ENCODE measurements at places on chromosomes 2 and 18. TPM values are rescaled to one million over a fixed set of nuclear protein-coding genes. Genes with fewer than 3 reads are reported as not detected.
A peak's percentile ranks its signal among the peaks of the same experiment; 100 is the strongest.

Gene STEAP3
- 0.68 TPM for total RNA-seq

DNA sequence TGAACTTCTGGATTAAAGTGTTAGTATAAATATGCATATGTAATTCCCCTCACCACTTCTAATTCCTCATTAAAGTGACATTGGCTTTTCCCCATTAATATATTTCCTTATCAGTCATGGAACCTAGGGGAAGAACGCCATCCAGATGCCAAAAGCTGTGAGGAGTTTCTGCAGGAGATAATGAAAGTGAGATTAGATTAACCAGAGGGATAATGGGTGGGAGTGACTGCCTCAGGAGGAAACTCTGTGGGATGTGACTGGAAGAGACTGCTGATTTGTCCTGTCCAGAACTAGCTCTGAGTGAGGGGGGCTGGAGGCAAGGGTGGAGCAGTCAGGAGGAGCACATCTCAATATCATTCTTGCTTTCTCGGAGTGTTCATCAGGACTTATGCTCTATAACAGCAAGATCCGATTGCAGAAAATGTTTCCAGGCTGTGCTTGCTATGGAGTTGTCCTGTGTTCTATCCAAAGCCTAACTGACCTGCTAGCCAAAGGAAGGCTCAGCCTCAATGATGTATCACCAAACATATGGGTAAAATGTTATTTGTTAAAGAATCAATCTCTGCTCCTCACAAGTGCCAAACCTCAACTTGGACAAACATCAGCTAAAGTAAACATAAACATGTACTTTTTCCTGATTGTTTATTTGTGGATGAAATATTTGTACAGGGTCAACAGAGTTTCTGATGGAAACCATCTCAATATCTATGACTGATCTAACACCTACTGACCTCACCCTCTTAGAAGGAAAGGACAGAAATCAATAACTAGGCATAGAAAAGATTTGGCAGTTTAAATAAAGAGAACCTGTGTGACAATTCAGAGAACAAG, 118.5 kb downstream of the ASXL3 start:
- H3K4me1 ChIP-seq = no peaks in the 10 kb centered on the region
- no peak for DNase-seq
- no peaks in the 10 kb centered on the region for H3K27me3 ChIP-seq

DNA sequence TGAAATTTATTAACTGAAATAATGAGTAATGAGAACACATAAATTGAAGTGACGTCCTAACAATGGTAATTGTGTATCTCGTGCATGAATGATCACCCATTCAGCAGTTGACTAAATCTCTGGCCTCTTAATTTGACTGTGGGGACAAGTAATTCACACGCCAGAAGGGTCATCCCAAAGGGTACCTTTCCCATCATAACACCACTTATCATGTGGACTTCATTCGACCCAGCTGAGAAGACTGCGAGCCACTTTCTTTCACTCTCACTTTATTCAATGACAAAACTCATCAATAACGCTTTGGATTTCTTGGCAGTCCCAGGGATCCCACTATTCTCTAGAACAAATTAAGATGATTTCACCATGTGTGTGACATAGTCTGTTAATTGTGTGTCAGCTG, 62.7 kb upstream of the LYPD1 start:
- H3K27me3 ChIP-seq = no peaks in the 10 kb centered on the region
- H3K36me3 ChIP-seq = no peaks in the 10 kb centered on the region
- no peak overlapping the region for H3K27ac ChIP-seq

Gene SPR
- total RNA-seq = 1.3 TPM

Gene DCDC2C
- total RNA-seq = not detected

DNA sequence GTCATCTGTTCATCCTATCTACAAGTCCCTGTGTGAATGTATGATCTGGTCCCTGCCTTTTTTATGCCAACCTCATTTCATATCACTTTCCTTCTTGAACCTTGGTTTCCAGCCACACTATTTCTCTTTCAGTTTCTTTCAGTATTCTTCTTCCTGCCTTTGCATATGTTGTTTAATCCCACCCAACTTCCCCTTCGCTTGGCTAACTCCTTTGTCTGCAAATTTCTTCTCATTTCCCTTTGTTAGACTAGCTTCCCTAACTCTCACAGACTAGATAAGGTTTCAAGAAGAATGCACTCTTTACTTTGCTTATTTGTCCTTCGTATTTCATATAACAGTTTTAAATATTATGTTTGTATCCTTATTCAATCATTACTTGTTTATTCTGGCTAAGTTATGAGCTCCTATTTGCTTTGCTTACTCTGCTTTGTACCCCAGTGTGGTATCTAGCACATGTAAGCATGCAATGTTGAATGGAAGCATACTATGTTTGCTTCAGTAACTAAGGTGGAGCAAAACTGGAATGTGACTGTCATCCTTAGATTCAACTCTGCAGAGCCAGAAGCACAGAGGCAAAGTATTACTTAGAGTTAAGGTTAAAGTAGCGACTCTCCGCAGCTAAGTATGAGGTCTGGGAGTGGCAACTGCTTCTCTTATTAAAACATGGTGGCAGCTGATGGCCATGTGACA, 681.3 kb downstream of the CPS1 start:
- H3K27me3 ChIP-seq = no peaks in the 10 kb centered on the region
- H3K27ac ChIP-seq = no peak overlapping the region
- DNase-seq = no peak
- no peaks in the 10 kb centered on the region for H3K36me3 ChIP-seq

- DNase-seq = peak; percentile 58
- H3K4me1 ChIP-seq = peaks cover 14% of the 10 kb centered on the region
- H3K4me3 ChIP-seq = no peak overlapping the region
- no peaks in the 10 kb centered on the region for H3K27me3 ChIP-seq
- peak overlapping the region; percentile 20 for H3K27ac ChIP-seq
- H3K36me3 ChIP-seq = peaks cover 13% of the 10 kb centered on the region
These were observed 59.6 kb downstream of the SP110 start for GRCh38 chr2:230160112-230160660.

GRCh38 chr18:6145645-6146306, 250.5 kb upstream of the TMEM200C start:
- H3K4me3 ChIP-seq = no peak overlapping the region
- H3K27me3 ChIP-seq = no peaks in the 10 kb centered on the region
- no peak for DNase-seq
- H3K27ac ChIP-seq = no peak overlapping the region
- no peaks in the 10 kb centered on the region for H3K4me1 ChIP-seq
- no peaks in the 10 kb centered on the region for H3K36me3 ChIP-seq

DNA sequence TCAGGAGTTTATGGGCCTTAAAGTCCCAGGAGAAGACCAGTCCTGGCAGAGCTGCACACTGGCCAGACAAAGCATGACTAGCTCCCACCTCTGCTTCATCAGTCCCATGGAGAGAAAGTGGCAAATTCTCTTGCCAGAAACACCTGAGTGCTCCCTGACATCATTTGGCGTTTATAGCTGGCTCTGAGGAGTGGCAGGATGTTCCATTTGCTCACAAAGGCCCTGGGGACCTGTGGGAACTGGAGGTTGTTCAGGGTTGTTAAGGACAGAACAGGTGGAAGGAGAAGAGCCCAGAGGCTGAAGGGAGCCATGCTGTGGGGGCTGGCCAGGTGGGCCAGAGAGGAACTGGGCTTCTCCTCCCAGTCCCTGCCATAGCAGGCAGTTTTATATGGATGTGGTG, 56.1 kb downstream of the RPL37A start:
- no peak for DNase-seq
- no peaks in the 10 kb centered on the region for H3K36me3 ChIP-seq
- no peak overlapping the region for H3K27ac ChIP-seq
- peaks cover 5% of the 10 kb centered on the region for H3K27me3 ChIP-seq

Gene UPP2
- not detected for total RNA-seq

DNA sequence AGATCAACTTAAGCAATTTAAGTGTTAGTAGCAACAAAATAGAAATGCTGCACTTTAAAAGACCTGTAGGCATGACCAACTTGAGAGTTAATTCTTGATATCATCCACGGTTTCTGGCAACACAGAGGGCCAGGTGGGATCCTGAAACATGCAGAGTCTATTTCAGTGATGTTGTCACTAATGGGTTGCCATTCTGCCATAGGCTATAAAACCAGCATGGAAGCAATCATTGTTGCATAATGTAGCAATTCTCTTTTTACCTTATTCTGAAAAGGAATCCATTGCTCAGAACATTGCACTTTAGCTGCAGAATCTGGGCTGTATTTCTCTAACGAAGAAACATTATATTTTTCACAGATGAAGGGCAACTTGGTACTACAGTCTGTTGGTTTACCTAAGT, 53.9 kb upstream of the CD302 start:
- DNase-seq = no peak
- H3K27me3 ChIP-seq = no peaks in the 10 kb centered on the region
- peaks cover 27% of the 10 kb centered on the region for H3K36me3 ChIP-seq
- H3K27ac ChIP-seq = no peak overlapping the region

GRCh38 chr18:79481046-79481790, 85.5 kb downstream of the NFATC1 start:
- H3K36me3 ChIP-seq = no peaks in the 10 kb centered on the region
- no peaks in the 10 kb centered on the region for H3K27me3 ChIP-seq
- H3K4me1 ChIP-seq = no peaks in the 10 kb centered on the region
- no peak for DNase-seq
- H3K4me3 ChIP-seq = no peak overlapping the region

DNA sequence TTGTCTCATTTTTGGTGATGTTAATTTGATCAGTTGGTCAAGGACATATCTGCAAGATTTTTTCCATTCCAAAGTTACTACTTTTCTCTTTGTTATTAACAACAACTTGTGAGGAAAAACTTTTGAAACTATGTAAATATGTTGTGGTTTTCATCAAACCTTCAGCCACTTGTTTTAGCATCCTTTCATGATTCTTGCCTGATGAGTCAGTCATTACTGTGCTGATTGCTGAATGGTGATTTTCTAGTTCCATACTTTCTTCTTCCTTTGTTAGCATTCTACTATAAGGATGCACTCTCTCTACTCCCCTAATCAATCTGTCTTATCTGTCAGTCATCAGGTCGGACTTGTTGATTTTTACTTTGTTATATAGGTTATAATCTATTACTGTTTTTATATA, 10.9 kb downstream of the TMEM87B start:
- DNase-seq = no peak
- H3K36me3 ChIP-seq = peaks cover 84% of the 10 kb centered on the region
- peaks cover 37% of the 10 kb centered on the region for H3K4me1 ChIP-seq
- no peak overlapping the region for H3K27ac ChIP-seq
- no peaks in the 10 kb centered on the region for H3K27me3 ChIP-seq
- H3K4me3 ChIP-seq = no peak overlapping the region

DNA sequence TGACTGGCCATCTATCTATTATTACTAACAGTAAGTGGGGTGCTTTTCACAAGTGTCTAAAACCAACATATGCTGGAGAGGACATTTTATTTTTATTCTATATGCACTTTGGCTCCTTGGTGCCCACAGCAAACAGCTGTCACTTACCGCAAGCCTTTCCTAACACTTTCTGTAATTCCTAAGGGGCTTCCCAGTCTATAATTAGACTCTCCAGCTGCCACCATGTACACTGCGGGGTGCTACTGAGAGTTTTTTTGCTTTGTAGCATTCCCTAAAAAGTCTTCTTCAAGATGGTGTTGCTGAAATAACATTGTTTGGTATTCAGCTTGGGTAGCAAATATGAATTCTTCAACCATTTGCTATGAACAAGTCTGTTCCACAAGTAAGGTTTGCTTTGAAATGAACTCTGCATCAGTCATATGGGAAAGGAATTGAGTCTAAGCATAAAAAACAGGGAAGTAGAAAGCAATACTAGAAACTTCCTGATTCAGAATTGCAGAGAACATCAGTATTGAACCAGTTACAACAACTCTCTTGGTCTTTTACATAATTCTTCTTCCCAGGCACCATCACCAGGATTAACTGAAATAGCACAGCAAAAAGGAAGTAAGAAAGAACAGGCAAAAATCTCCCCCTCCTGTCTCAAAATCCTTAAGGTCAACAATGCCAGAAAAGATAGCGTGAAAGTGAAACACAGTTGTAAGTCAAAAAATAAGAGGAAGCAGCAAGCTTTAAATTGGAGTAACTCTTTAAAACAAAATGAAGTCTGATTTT, 28.6 kb downstream of the EPB41L3 start:
- no peaks in the 10 kb centered on the region for H3K4me1 ChIP-seq
- H3K27me3 ChIP-seq = no peaks in the 10 kb centered on the region
- H3K36me3 ChIP-seq = no peaks in the 10 kb centered on the region
